IMR-90 (cell line): ENCODE measurements at places on chromosomes 1 and 21.

DNA sequence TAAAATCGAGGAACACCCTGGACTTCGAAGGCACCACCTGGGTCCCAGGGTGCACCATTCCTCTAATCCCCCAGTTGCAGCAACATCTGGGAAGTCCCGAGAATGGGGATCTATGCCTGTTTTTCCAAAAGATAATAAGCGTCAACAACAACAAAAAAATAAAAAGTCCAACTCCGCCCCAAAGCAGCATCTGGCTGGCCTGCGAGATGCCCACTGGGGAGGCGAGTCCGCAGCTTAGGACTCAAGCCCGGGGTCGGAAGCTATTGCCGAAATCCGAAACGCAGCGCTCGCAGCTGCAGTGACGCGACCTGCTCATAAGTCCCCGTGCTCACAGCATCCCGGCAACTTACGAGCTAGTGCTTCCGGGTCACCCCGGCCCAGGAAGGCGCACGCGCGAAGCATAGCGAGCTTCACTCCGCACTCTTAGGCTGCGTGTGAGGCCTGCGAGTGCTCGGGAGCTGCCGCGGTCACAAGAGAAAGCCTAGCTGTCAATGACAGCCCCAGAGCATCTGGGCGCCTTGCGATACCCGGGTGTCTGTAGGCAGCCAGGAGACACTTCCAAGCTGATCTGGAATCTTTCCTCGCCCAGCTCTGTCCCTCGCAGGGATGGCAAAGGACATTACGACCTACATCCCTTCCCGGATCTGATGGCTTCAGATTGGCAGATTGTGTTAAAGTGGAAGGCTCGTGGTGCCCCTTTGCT lies 9.9 kb upstream of the LTN1 start:
- peak; percentile 97 for DNase-seq

GRCh38 chr1:186858923-186859322 lies 30.2 kb downstream of the PLA2G4A start:
- no peak for DNase-seq

DNA sequence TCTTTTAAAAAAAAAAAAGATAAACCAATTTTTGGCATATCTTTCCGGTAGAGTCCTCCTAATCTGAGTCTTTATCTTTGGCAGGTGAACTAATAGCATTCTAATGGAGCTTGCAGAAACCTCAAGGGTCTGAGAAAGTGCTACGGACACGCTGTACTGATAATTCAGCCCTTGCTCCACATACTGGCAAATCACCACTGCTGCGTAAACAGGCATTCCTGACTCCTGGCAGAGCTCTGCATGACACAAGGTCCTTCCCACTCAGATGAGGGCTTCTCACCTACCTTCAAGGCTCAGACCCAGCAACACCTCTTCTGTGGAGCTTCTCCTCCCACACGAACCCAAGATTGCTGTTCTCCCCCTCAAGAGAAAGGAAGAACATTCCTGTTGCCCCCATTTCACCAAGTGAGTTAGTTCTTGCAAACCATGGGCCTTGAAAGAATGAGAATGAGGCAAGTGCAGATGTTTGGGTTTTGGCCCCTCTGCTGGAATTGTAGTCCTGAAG lies 48.0 kb downstream of the LYST start:
- no peak for DNase-seq

- no peak for DNase-seq
These were observed 272.9 kb downstream of the ADGRL2 start for GRCh38 chr1:82073659-82074058.

- peak; percentile 100 for DNase-seq
These were observed 49.3 kb downstream of the ADAMTS1 start for GRCh38 chr21:26795866-26796329.

DNA sequence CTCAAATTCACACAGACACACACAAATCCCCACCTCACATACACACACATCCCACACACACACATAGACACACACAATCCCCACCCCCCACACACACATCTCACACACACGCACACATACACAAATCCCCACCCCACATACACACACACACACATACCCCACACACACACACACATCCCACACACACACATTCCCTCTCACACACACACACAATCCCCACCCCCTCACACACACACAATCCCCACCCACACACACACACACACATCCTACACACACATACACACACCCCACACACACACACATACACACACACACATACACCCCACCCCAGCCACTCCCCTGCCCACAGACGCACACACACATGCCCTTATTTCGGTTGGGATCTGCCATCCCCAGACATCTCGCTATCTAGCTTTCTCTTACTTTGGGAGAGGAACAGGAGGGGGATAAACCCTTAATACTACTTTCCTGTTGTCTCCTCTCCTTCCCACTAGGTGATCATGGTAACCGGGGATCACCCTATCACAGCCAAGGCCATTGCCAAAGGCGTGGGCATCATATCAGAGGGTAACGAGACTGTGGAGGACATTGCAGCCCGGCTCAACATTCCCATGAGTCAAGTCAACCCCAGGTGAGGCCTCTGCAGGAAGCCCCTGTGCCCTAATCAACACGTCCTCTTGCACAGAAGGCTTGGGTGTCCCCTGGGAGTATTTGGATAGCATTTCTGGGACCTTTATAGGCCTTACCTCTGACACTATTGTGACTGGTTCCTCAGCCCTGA lies 17.2 kb upstream of the ATP1A4 start:
- DNase-seq = no peak

DNA sequence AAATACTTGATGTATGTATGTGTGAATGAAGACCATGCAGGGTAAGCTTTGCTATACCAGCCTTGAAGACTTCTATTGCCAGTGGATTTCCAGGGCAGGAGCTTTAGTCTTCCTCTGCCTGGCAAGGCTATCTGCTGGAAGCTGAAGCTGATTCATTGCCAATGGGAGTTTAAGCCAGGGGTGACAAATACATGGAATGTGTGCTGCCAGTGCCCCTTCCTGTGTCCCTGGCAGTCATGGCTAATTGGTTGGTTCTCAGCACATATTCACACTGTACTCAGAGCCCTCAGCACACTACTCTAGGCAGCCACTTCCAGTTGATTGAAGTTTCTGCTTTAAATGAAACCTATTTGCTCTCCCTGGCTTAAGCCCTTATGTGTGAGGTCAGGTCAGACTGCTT lies 1.5 kb downstream of the ZSCAN20 start:
- DNase-seq = no peak

GRCh38 chr1:165259236-165259635 lies 97.3 kb downstream of the LMX1A start:
- no peak for DNase-seq

- no peak for DNase-seq
These were observed 37.2 kb upstream of the TSPEAR start for GRCh38 chr21:44748621-44749020.

- no peak for DNase-seq
These were observed 148.4 kb downstream of the SYT2 start for GRCh38 chr1:202561726-202562443.

DNA sequence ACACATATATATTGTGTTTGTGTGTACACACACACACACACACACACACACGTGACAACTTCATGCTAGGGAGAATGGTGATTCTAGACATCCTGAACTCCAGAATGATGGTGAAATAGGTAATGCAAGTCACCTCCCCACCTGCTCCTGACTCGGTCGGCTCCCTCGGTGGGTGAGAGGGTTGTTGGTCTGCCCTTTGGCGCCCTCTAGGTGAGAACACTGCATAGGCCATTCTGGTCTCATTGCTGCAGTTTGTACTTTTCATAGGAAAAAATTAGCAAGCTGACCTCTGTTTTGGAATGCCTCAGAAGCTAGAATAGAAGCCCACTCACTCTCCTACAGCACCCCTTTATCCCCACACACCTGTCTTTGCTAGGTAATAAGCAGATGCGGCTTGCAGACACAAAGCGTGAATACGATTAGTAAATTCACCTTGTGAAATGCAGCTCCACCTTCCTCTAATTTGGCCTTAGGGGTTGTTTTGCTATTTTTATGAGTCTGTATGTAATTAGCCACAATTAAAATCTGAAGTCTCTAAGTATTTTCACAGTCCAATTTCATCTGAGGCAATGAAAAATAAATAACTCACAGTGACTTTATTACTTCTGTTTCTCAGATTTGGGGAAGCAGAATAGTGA lies 130.0 kb upstream of the KCNJ15 start:
- DNase-seq = peak; percentile 33

GRCh38 chr1:5481889-5482288 lies 510.3 kb downstream of the NPHP4 start:
- DNase-seq = no peak

DNA sequence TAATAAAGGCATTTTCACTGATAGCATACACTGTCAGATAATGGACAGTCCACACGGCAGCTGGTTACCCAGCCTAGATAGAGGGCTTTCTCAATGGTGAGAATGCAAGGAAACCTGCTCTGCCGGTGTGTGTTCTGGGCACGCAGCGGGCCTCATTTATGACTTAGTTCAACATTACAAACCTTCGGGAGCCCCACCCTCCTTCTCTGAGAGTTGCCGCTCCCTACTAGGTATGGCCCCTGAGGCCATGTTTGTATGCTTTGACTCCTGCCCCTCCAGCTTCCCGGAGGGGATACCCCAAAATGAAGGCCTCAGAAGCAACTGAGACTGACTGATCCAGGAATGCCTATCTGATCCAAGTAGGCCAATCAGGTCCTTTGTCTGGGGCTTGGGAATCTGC lies 17.2 kb upstream of the FABP3 start:
- DNase-seq = no peak

- DNase-seq = peak; percentile 88
These were observed 7.3 kb downstream of the WDR26 start for GRCh38 chr1:224427346-224427745.

DNA sequence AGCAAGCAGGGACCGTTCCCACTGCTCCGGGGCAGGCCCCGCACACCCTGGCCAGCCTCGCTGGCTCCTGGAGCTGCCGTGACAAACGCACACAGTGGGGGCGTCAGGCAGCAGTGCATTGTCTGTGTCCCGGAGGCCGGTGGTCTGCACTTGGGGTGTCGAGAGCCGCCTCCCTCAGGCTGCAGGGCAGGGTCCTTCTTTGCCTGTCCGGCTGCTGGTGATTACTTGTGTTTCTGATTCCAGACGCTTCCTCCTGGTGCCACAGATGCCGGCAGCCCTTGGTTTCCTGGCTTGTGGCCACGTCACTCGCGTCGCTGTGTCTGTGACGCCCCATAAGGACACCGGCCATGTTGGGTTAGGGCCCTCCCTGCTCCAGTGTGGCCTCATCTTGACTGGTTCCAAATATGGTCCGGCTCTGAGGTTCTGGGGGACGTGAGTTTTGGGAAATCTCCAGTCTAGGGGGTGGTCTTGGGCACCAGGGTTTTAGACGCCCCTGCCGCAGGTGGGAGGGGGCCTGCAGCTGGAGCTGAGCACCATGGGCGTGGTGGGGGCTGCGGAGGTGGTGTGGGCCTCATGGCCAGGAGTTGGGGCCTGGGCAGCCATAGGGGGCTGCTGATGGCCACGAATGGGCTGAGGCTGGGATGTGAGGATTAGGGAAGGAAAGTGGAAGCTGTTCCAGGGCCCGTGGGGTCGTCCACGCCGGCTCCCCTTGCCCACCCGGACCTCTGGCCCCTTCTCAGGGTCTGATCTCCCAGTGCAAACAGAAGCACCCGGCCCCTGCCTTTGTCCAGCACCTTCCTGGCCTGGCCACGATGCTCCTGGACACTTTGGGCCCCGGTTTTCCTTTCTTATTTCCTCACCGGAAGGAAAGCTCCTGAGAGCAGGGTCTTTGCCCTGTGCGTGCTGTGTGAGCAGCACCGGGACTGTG lies 41.0 kb downstream of the SLX9 start:
- no peak for DNase-seq

DNA sequence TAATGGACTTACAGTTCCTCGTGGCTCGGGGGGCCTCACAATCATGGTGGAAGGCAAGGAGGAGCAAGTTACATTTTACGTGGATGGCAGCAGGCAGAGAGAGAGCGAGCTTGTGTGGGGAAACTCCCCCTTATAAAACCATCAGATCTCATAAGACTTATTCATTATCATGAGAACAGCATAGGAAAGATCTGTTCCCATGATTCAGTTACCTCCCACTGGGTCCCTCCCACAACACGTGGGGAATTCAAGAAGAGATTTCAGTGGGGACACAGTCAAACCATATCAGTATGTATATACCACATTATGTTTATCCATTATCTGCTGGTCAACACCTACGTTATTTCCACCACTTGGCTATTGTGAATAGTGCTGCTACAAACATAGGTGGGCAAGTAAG lies 352.3 kb upstream of the B3GALT2 start:
- no peak for DNase-seq

GRCh38 chr1:168732736-168733135 lies 3.7 kb upstream of the DPT start:
- DNase-seq = no peak

- DNase-seq = no peak
These were observed 3.8 kb upstream of the XCL1 start for GRCh38 chr1:168572633-168573032.

- peak; percentile 33 for DNase-seq
These were observed 12.7 kb downstream of the AKIRIN1 start for GRCh38 chr1:39003794-39004193.

- DNase-seq = no peak
These were observed 171.2 kb downstream of the SEC16B start for GRCh38 chr1:177798614-177799013.

DNA sequence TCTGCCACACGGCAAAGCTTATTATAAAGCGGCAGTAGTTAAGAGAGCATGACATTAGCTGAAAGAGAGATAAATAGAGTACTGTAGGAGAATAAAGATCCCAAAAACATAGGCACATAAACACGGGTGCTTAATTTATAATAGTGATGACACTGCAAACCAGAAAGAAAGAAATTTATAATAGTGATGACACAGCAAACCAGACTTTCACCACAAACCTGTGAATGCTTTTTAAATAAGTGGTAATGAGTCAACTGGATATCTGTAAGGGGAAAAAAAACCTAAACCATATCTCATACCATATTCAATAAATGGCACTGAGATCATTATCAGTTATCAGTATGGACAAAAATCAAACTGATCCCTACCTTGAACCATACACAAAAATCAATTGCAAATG lies 25.5 kb downstream of the USP1 start:
- no peak for DNase-seq

- DNase-seq = no peak
These were observed 578.6 kb downstream of the MATN1 start for GRCh38 chr1:30144831-30145230.

DNA sequence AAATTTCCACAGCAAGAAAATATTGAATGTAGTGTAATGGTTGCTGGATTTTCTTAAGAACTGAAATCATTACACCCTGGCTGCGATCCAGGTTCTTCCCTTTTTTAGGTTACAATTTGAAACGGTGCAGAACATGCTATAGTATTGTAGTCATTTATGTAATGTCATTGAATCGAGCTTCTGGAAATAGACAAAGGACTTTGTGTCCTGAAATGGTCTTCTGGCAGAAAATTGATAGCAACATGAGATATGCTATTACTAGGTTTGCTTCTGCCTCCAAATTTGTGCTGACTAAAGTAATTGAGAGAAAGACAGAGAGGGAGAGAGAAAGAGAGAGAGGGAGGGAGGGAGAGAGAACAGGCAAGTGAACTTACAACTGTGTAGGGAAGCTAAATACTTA lies 146.2 kb upstream of the NFIA start:
- DNase-seq = no peak
